ENCODE measurements at places on chromosomes 16 and 17.

GRCh38 chr16:12160815-12161550 is 184.4 kb downstream of the SNX29 start:
- DNase-seq = no peak

- DNase-seq = no peak
Measured at GRCh38 chr17:57595947-57596695, 149.0 kb downstream of the CCDC182 start.

- DNase-seq = no peak
Measured at GRCh38 chr16:53911513-53911912, 207.6 kb downstream of the FTO start.

DNA sequence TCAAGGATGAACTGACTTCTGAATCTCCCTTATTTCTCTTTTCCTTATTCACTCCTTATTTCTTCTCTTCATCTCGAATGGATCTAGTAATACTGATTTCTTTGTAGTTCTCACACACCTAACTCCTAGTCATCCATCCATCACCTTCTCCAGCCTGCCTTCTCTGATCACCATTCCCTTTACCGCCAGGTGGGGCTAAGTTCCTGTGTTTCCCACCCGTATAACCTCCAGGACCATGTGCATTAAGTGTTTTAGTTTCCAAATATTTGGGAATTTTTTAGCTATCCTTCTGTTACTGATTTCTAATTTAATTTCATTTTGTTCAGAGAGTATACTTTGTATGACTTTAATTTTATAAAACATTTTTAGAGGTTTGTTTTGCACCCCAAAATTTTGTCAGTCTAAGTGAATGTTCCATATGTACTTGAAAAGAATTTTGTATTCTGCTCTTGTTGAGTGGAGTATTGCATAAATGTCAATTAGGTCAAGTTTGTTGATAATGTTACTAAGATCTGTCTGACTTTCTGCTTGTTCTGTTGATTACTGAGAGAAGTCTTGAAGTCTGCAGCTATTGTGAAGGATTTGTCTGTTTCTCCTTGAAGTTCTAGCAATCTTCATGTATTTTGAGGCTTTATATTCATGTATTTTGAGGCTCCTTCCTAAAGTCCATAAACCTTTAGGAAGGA is 8.8 kb downstream of the BPTF start:
- DNase-seq = no peak

GRCh38 chr17:17116406-17116805 is 74.1 kb downstream of the MPRIP start:
- no peak for DNase-seq

DNA sequence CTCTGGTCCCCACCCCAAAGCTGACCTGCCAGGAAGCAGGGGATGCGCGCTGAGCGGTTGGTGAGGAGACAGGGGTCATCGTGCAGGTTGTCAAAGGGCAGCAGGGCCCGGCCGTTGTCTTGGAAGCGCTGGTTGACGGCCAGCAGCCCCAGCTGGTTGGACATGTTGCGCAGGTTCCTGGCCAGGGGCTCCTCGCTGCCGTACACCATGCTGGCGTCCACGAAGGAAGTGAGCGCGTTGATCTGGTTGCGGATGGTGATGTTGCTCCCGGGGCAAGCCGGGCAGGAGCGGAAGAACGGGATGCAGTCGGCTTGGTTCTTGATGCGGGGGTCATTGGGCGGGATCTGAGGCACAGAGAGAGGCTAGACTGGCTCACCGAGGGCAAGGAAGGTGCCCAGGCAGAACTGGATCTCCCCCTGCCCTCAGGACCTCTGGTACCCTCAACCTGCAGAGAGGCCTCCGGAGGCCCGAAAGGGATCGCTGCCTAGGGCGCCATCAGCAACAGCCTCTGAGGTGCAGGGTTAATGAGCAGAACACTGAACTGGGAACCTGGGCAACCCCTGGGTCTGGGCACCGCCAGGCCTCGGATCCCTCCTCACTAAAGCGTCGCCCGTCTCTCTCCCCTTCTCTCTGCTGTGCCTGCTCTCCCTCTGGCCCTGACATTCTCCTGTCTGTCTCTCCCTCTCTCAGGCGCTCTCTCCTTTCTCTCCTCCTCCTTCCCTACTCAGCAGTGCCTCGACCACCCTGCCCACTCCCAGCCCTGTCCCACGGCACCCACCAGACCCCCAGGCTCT is 2.7 kb downstream of the MPO start:
- DNase-seq = no peak

GRCh38 chr17:226108-227077 is 44.9 kb upstream of the DOC2B start:
- DNase-seq = no peak

DNA sequence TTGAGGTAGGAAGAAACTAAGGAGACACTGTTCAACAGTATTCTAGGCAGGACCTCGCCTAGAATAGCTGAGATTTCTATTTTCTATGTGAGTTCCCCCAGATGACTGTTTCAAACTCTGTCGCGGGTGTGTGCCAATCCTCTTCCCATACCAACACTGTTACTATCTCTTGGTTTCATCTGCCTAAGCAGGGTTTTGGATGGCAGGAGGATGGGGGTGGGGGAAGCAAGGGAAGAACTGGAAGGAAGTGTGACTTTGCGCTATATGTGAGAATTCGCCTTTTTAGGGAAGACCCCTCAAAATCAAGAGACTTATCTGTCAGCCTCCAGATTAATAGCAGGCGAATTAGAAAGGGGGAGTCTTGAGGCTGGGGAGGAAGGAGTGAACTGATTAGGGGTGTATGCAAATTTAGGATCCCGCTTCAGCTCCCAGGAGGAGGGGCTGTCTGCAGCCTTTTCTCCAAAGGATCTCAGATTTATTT is 521 bp upstream of the G6PC3 start:
- no peak for DNase-seq

GRCh38 chr16:76059186-76059585 is 218.0 kb upstream of the CNTNAP4 start:
- no peak for DNase-seq

DNA sequence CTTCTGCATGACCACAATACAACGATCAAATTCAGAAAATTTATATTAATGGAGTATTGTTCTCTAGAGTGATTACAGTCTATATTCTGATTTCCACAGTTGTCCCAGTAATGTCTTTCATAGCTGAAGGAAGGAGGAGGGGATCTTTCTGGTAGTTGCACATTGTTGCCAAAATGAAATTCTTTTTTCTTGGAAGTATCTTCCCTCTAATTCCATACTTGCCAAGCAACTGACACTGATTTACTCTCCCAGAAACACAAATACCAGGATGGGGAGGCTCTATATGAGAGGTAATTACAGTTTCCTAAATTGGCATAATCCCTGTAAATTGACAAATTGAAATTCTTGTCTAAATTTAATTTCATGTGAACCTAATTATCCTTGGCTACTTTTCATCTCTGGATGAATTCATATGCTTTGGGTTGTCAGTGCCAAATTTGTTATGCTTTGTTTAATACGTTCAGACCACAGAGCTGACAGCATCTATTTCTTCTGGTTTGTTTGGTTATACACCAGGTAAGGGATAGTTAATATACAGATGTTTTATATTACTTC is 30.0 kb downstream of the NOL11 start:
- DNase-seq = no peak

GRCh38 chr17:64058621-64059020 is 38.2 kb upstream of the ICAM2 start:
- no peak for DNase-seq

DNA sequence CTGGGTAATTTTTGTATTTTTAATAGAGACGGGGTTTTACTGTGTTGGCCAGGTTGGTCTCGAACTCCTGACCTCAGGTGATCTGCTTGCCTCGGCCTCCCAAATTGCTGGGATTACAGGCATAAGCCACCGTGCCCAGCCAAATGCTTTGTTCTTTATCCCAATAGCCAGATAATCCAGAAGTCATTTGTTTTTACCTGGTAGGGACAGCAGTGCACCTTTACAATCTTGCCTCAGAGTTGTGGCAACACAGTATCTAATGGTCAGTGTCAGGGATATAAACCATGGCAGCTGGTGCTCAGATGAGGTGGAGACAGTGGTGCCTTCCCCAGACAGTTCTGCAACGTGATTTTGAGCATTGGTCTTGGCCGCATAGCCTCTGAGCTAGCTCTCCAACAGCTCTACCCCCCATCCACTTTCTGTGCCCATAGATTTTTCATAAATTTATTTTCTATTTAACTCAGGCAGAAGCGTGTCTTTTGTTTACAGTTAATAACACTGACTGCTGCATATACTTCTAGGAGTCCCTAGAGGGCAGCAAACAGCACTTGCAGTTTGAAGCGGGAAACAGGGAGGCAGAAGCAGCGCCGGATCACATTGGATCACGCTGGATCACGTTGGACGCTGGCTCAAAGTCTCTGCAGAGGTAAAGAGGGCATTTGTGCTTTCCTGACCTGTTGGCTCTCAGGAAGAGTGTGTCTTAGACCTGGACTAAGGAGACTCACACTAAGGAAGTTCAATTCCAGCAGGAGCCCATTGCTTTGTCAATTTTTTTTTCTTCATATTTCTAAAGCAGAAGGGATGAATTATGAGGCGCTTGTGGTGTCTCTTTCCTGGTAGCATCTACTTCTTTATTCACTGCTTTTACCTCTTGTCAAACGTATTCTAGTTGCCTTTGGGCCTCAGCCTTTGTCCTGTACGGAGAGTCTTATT is 5.1 kb upstream of the GGT6 start:
- DNase-seq = no peak

Measured in amygdala (tissue), 56 donors.